ENCODE measurements at places on chromosomes 7 and 10.

DNA sequence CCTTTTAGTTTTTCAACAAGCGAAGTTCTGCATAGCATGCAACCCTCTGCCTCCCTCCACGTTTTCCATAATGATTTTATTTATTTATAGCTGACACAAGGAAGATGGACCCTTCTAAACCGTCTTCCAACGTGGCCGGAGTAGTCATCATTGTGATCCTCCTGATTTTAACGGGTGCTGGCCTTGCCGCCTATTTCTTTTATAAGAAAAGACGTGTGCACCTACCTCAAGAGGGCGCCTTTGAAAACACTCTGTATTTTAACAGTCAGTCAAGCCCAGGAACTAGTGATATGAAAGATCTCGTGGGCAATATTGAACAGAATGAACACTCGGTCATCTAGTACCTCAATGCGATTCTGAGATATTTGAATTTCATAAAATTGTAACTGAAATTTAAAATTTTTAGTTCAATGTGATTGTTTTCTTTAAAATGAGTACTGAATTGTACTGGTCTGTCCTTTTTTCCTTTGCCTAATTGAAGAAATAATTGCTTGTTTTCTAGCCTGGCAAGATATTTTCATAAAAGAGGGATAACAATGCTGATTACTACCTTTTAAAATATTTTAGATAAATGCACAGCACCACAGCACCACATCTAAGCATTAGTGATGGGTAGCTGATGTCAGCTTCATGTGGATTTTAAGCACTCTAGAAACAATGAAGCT is 41.5 kb upstream of the SLC39A12 start:
- DNase-seq = no peak

DNA sequence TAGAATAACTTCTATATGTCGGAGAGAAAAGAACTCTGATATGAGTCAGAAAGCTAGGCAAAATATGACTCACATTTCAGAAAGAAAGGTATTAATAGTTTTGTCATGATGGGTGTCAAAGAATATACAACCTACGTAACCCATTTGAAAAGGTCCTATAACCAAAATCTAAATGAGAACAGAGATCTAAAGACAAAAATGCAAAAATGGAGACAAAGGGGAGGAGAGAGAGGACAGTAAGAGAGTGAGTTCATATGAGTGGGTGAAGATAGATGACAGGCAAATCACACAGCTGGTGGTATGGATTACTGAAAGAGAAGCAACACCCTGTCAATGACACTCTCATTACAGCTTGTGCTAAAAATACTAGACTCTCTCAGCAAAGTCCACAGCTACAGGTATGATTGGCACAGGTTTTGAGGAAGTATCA is 25.6 kb downstream of the ANKMY2 start:
- no peak for DNase-seq

GRCh38 chr10:101972761-101973160 is 83.2 kb downstream of the ARMH3 start:
- no peak for DNase-seq

GRCh38 chr10:35506741-35507140 is 98.4 kb upstream of the GJD4 start:
- no peak for DNase-seq

DNA sequence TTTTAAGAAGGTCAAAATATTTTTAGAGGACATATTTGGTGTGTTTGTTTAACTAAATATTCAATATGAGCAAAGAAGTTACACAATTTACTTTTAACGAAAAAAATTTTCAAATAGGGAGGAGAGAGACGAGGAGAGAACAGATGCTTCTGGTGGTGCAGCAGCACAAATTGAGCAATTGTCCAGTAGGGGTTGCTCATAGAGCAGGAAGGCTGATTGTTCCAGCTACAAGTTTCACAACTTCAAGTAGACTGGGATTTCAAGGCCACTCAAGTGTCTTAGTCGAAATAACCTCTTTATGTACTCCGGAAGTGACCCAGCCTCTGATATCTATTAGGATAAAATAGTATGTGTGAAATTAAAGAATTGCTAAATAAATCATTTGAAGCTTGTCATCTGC is 197.9 kb downstream of the HDAC9 start:
- no peak for DNase-seq

- no peak for DNase-seq
Observed at GRCh38 chr10:74000892-74001669, 3.2 kb downstream of the VCL start.

- no peak for DNase-seq
Observed at GRCh38 chr7:125927556-125927955, 997.9 kb upstream of the POT1 start.

DNA sequence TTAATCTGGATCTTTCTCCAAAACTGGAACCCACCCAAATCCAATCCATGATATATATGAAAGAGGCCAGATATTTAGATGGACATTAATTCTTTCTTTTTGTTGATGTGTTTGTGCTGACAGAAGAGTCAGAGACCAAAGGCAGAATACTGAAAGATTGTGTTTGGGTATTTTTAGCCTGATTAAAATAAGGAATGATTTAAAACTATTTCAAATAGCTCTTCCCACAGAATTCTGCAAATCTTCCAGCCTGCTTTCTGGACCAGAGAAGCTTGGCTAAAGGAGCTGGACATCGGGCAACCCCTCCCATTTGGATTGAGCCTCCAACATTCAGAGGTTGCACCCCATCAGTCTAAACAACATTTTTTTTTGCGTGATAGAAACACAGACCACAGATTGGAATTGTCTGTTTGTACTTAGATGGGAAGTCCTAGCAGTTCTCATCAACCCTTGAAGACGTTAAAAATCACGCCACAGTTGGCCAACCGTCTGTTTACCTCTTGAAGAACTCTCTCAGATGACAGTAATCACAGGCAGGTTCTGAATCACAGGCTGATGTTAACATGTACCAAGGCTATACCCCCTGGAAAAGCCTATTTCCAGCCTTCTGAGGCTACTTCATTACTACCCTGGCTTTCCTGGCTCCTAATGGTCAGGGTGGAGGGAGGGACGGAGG is 155.2 kb upstream of the NRP1 start:
- no peak for DNase-seq

DNA sequence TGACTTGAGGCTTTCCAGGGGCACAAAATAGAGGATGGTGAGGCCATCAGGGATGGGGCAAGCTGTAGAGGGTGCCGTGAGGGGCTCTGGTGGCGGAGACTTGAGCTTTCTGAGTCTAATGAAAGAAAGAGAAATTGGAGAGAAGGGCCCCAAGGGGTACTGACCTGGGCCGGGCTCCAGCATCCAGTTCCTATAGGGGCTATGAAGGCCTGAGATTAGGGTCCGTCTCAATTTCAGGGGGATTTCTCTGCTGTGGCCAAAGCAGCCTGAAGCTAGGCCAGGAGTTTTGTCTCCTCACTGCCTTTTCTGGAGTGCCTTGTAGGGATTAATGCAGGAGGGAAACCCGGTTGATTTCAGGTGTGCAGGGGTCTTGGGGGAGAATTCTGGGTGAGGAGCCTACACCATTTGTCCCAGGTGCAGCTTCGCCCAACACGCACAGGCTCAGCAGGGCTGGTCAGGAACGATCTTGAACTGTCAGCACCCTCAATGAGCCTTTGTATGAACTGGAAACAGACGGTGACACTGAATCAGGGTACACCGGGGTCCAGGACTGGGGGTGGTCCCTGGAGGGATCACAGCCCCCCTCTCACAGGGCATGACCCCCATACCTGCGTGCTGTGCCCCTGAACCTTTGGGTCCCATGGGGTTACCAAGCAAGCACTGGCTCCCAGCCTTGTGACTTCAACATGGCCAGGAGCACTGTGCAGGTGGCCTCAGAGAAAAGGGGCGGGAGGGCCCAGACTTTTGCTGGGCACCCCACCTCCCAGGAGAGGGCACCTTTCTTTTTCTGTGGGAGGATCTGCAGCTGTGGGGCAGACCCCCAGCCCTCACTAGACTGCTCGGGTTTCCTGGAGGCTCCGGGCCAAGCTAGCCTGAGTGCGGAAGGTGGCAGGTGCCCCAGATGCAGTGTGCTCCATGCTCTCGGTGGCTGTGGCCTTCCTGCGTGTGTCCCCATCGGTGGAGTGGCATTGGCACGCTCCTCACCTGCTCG is 122.9 kb upstream of the RET start:
- no peak for DNase-seq

Data from stimulated activated CD4-positive, alpha-beta T cell treated with anti-CD3 and anti-CD28 coated beads, Interleukin-1b, Interleukin-23, amount 100 ng/mL, for 1 hour (primary cell).